Fibroblast of skin of back (primary cell): ENCODE measurements at places on chromosomes 3 and 15.

GRCh38 chr3:97636465-97636864, 128.1 kb upstream of the ARL6 start:
- no peak for DNase-seq

- DNase-seq = peak; percentile 50
Measured at GRCh38 chr3:185308126-185308754, 54.4 kb upstream of the EHHADH start.

GRCh38 chr15:90232196-90232595, 1.5 kb downstream of the CIB1 start:
- no peak for DNase-seq

- peak; percentile 29 for DNase-seq
Measured at GRCh38 chr15:38189671-38190295, 62.9 kb upstream of the SPRED1 start.

DNA sequence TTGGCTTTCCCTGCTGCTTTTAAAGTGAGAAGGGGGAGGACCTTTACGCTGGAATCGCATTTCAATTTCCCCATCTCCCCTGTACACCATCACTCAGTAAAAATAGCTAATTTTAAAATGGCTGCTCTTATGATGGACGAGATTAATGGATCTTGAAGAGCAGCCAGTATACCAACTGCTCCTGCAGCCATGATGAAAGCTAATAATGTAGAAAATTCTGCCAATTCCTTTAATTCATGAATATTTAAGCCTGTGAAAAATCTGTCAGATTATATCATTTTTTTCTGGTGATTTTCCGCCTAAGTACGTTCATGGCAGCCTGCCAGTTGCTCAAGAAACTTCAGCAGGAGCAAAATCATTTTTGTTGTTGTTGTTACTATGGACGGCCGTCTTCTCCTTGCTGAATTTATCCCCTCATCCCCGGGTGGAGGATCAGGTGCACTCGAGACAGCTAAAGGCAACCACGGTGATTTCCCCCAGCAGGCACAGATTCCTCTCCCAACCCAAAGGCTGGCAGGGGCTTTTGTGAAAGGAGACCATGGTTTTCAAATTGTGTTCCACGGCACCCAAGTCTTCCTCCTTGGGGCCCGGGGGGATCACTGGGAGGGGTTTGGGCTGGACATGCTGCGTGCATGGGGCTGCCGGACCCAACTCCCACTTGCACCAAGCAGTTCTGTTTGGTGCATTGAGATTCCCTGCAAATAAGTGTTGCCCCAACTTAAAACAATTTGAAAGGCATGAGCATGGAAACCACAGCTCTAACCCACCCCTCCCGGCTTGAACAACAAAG, 289.6 kb downstream of the UACA start:
- no peak for DNase-seq

GRCh38 chr3:111506435-111506834, 35.6 kb upstream of the CD96 start:
- DNase-seq = no peak

- DNase-seq = no peak
Measured at GRCh38 chr3:143952569-143953072, 19.0 kb upstream of the DIPK2A start.

- DNase-seq = no peak
Measured at GRCh38 chr3:71035886-71036285, 547.6 kb downstream of the FOXP1 start.

DNA sequence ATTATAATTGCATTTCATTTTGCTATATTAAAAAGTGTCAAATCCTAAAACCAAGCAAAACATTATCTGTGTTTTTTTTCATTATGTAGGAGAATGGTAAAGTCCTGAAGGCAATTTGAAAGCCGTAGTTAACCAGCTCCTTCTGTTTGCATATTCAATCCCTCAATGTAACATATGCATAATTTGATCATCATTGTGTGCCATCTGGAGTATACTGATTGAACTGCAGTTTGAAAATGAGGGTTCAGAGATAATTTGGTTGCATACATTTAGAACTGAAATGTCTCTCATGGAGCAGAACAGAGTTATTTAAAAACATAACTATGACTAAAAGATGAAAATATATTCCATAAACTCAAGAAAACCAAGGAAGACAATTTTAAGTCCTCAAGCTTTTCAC, 518.6 kb downstream of the GBE1 start:
- peak; percentile 46 for DNase-seq

GRCh38 chr3:186989429-186989828, 59.1 kb downstream of the ST6GAL1 start:
- no peak for DNase-seq

GRCh38 chr3:15889936-15890335, 92.2 kb upstream of the ANKRD28 start:
- DNase-seq = no peak

DNA sequence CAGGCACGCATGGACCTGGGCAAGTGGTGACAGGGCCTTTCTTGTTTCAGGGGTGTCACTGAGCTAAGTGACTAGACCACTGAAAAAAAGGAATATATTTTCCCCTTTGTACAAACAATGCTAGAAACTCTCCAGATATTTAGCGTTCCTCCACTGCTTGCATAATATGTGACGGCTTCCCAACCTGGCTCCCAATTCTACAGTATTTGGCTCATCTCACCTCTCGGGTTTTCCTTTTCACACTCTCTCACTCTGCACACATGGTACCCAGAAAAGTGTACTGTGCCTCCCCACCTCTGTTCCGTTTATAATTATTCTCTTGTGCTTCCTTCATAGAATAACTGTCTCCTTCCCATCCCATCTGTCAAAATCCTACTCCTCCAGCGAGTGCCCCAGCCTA, 140.5 kb upstream of the KLHL25 start:
- no peak for DNase-seq

GRCh38 chr3:184592371-184593219, 31.0 kb downstream of the EPHB3 start:
- peak; percentile 32 for DNase-seq

DNA sequence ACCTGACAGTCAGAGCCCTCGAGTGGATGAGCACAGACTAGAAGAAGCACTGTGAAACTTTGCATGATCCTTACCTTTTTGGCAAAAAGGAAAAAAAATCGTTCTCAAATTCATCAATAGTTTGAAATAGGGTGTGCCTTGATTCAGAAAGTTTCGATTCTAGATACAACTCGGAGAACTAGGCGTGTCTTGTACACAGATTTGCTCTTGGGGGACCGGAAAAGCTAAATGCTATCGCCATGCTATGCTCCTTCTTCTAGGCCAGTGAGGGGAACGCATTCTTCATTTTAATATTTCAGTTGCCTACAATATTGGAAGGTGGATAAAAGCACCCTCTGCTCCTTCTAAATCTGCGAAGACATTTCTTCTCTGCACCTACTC, 25.0 kb downstream of the CD86 start:
- no peak for DNase-seq

- DNase-seq = peak; percentile 75
Measured at GRCh38 chr15:66842710-66843441, 140.8 kb downstream of the SMAD6 start.

- no peak for DNase-seq
Measured at GRCh38 chr15:72220687-72221086, 10.3 kb downstream of the PKM start.

- DNase-seq = no peak
Measured at GRCh38 chr3:127137113-127137512, 55.8 kb upstream of the PRR23E start.
